ENCODE measurements at places on chromosomes 5 and 9.
A peak's percentile ranks its signal among the peaks of the same experiment; 100 is the strongest.

GRCh38 chr5:168893283-168893682 lies 314.1 kb upstream of the PANK3 start:
- DNase-seq: no peak

DNA sequence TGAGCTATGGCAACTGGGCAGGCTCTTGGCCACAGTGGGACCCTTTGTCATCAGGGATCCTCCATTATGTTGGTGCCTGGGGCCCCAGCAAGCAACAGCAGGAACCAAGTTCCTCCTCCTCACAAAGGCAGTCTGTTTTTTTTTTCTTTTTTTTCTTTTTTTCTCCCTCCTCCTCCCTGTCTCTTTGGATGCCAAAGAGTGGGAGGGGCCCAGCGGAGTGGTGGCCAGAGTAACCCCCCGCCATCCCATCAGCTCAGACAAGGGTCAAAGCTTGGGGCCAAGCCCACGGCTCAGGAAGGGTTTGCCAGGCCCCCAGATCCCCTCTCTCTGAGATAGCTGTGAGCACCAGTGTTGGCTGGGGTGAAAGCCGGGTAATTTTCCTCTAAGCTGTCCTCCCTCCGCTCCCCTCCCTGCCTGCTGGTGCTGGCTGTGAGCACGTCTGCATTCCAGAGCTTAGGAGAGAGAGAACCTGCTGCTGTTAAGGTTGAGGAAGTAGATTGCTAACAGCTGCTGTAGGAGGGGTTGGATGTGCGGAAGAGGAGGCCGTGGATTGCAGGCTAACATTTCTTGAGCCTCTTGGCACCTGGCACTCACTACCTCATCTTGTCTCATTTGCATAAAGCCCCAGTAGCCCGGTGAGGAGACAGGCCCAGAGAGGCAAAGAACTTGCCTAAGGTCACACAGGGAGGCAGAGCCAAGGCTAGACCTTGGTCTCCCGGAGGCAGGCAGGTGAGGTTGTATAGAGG lies 21.2 kb downstream of the GSN start:
- peak; percentile 90 for DNase-seq

- DNase-seq: peak; percentile 14
Observed at GRCh38 chr5:135729321-135729786, 105.1 kb upstream of the SLC25A48 start.

DNA sequence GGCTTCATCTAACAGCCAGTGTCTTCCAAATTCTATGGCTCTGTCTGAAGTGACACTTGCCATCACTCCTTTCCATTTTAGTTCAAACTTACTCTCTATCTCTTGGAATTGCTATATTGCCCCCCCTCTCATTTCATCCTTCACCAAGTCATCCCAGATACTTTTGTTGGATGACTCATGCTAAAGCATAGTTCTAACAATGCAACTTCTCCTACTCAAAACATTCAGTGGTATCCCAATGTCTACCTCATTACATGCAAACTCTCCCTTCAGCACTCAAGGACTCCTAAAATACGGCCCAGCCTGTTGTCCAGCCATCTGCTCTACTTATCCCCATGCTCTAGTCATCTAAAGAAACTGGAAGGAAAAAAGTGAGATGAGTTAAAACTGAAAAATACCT lies 171.6 kb downstream of the RASEF start:
- DNase-seq: no peak

- DNase-seq: no peak
Observed at GRCh38 chr9:68522131-68522530, 18.6 kb downstream of the TMEM252 start.

DNA sequence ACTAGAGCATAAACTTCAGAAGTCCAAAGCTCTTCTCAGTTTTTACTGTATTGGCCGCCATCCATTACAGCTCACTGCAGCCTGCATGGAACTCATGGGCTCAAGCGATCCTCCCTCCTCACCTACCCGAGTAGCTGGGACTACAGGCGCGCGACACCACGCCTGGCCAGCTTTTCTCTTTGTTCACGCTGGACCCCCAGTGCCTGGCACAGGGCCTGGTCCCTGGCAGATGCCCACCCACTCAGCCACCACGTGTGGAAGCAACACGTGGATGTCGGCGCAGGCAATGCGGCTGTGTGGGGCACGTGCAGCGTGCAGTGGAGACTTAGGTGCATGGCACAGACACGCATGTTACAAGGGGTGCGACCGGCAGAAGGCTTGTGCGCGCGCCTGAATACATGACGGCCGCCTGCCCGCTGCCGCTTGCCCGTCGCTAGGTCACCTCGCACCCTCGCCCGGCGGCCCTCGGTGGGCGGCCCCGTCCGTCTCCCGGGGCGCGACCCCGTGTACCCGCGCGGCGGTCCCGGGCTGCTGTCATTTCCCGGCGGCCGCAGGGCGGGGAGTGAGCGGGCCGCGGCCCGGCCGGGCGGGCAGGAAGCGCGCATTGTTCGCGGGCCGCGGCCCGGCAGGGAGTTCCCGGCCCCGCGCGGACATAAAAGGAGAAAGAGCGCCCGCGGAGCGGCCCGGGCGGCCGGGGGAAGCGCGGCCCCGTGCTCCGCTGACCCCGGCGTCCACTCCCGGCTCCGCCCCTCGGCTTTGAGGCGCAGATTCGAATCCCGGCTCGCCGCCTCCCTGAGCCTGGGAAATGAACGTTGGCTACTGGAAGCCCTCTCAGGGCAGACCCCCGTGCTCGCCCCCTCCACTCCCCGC lies 24.1 kb upstream of the PTGS1 start:
- DNase-seq: peak; percentile 32
